ENCODE measurements at places on chromosomes 2 and 18.

GRCh38 chr18:79911344-79912270 lies 39.8 kb downstream of the SLC66A2 start:
- DNase-seq = no peak

GRCh38 chr2:10892796-10893350 lies 18.9 kb upstream of the KCNF1 start:
- no peak for DNase-seq

DNA sequence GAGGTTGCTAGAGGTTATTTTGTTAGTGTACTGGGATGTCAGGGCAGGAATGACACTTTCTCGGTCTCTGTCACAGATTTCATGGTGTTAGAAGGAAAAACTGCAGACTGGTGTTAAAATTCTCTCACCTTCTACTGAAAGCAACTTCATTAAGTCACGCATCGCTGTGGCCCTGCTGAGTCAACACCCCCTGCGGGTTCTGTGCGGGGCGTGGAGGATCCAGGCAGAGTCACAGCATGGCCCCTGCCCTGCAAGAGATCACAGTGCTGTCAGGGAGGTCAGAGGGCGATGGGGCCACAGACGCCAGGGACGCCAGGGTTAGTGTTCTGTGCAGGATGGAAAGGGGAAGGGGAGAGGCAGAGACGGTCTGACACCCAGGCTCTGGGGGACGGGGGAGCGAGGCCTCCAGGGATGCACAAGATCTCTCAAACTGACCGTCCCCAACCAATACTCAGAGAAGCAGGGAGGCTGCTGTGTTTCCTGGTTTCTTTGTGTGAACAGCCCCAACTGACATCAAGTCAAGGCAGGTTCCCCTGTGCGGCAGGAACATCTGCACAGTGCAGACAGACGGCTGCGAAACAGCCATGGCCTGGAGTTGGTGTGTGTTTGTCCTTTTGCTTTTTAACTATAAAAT lies 354.9 kb upstream of the SALL3 start:
- no peak for DNase-seq

DNA sequence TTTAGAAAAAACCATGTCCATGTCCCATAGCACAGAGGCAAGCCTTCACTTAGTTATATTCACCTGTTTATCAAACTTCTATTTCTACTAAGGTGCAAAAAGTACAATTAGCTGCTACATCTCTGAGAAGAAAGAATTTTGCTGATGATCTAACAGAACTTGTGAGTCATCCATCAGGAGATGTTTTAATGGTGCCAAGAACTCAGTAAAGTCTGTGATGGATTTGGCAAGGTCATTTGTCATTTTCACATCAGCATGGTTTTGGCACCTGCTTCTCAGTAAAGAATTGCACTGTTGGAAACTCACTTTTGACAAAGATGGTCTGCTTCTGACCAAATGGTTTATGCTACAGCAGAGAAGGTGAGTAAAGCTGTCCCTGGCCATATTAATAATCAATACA lies 195.7 kb upstream of the TMEFF2 start:
- no peak for DNase-seq

- no peak for DNase-seq
Observed at GRCh38 chr2:73536133-73536840, 105.9 kb downstream of the NAT8 start.

- DNase-seq = no peak
Observed at GRCh38 chr2:152542995-152543481, 174.2 kb downstream of the PRPF40A start.

- no peak for DNase-seq
Observed at GRCh38 chr2:25989154-25989553, 6.9 kb upstream of the KIF3C start.

DNA sequence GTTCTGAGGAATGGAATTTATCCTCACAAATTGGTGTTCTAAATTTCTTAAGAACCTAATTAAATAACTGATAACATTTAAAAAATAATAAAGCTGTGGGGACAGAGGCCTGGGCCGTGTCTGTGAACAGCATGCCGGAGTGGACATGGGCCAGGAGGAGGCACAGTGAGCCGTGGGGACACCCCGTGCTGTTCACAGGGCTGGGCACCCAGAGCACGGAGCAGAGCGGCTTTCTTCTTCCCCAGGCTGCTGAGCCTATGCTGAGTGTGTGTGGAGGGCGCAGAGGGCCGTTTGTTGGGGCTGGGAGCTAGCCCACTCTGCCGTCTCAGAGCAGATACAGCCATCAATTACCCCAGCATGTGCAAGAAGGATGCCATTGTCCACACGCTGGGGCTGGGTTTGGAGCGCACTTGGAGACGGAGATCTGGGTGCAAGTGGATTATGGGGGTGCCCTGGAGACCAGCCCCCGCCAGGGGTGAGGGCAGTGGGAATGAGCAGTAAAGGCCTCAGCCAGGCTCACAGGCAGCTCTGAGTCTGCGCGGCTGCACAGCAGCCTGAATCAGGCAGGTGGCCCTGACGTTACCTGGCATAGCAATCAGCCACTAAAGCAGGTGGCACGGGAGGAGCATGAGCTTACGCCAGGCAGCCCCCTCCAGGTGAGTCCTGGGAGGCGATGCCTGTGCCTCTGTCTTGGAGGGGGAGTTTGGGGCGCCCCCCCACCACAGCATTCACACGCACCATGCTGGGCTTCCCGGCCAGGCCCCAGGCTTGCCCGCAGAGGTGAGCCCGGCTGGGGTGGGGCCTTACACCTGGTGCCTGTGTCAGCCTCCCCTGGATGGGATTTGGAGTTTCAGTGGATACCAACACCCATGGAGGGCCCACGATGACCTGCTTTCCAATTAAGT lies 52.1 kb upstream of the SLC66A3 start:
- no peak for DNase-seq

DNA sequence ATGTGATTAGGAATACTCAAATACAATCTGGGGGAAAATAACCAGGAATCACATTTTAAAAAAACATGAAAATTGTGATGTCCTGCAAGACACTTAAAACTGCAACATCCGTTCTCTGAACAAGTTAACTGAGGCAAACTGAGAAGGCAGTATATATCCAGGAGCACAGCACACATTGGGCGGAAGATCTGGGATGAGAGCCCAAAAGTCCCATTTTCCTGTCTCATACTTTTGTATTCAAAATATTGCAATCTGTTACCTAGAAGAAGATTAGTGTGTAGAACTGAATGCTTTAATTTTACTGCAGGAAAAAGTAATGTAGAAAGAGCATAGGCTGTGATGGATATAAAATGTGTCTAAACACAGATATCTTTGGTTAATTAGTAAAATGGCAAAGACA lies 276.8 kb upstream of the FANCL start:
- DNase-seq = no peak

DNA sequence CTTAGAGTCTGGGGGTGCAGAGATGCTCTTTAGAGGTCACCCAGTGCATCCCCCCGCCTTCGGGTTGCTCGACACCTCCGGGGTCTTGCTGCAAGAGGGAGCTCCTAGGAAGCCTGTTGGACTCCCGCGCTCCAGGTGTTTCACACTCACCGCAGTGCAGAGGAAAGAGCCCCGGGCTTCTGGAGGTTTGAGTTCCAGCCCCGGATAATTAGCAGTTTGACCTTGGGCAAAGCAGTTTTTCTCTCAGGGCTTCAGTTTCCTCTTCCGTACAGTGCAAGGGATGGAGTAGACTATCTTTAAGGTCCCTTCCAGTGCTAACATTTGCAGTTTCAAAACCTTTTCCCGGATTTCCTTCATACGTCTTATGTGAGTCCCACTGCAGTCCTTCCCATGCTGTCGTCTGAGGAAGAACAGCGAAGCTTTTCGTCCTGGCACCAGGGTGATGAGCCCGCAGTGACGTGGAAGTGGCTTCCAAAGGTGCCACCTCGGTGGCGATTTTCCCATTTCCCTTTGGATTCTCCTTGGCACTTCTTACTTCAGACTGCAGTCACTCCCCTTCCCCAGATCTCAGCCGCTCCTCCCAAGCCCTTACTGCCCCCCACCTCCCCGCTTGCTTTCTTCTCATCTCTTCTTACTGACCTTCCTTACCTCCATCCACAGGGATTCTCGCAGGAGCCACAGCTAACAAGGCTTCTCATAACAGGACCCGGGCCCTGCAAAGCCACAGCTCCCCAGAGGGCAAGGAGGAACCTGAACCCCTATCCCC lies 585 bp downstream of the PNKD start:
- no peak for DNase-seq

DNA sequence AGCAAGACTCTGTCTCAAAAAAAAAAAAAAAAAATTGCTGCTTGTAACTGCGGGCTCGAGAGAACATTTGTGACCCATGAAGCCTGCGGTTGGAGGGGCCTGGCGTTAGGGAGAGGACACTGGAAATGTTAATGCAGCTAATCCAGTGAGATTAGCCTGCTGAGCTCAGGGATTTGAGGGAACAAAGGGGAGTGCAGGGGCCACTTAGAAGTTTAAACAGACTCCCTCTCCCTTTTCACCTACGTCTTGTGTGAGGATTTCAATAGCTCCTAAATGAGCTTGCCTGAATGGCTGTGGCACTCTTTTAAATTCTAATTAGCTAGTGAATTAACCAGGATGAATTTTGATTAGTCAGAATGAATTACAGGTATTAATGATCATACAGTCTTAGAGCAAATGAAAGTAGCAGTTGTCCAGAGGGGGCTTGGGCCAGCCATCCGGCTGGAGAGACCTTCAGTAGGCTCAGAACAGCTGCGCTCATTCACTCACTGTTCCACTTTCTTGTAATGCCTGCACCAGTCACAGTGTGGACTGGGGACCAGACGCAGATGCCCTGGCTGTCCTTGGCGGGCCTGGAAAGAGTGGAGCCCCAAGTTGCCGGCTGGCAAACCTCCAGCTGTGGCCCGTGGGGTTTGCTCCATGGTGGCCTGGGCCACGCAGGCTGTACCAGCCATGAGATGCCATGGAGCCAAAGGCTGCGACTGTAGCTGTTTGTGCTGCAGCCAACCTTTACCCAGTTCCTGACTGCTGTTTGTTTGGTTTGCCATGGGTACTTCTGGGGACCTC lies 20.8 kb downstream of the LDLRAD4 start:
- DNase-seq = no peak

DNA sequence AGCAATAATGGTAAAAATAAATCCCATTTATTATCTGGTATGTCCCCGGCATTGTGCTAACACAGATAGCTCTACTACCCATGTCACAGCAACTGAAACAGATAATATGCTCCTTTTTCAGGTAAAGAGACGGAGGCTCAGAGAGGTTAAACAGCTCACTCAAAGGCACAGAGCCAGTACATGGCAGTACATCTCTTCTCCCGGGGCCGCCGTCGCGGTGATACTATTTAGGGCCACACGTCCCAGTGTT lies 693 bp upstream of the PDK1 start:
- DNase-seq = no peak

GRCh38 chr2:177021706-177022343 lies 190.8 kb upstream of the HNRNPA3 start:
- no peak for DNase-seq

GRCh38 chr18:72866901-72867745 lies 664 bp downstream of the NETO1 start:
- DNase-seq = peak; percentile 23

DNA sequence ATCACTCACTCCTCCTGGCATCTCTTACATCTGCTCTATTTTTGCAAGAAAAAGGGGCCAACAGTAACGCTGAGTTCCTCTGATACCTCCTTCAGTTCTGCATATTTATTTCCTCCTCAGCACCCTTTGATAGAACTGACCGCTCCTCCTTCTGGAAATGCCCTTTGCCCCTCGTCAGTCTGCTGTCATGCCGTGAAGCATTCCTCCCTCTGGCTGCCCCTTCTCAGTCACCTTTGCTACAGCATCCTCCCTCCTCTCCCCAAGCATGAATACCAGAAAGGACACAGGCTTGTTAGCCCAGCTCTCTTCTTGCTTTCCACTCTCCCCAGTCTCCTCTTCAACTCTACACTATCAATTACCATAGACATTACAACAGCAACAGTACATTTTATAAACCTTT lies 135.4 kb downstream of the NBAS start:
- no peak for DNase-seq

GRCh38 chr2:232365621-232366321 lies 12.8 kb upstream of the ALPP start:
- peak; percentile 20 for DNase-seq

GRCh38 chr18:30568333-30568732 lies 474.2 kb downstream of the DSC3 start:
- DNase-seq = no peak

DNA sequence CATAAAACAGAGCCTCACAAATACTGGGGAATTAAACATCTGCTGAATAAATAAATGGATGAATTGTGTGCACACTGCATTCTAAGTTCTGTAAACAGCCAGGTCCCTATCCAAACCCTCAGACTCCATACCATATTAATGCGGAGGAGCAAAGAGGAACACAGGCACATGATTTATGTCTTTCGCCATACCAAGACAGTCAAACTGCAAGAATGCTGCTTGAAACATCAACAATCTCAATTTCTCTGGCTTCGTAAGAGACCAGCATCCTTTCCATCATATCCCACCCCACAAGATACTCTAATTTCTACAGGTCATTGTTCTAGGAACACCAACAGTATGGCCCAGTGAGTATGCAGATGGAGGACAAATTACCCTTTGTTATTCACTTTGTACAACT lies 15.0 kb downstream of the KANSL3 start:
- DNase-seq = no peak

- DNase-seq = no peak
Observed at GRCh38 chr2:160207271-160207670, 7.2 kb upstream of the ITGB6 start.

- no peak for DNase-seq
Observed at GRCh38 chr2:192122141-192122540, 72.6 kb downstream of the TMEFF2 start.

- DNase-seq = no peak
Observed at GRCh38 chr2:13413989-13414388, 697.3 kb downstream of the TRIB2 start.

- DNase-seq = no peak
Observed at GRCh38 chr2:96769814-96770213, 9.1 kb downstream of the CNNM4 start.

DNA sequence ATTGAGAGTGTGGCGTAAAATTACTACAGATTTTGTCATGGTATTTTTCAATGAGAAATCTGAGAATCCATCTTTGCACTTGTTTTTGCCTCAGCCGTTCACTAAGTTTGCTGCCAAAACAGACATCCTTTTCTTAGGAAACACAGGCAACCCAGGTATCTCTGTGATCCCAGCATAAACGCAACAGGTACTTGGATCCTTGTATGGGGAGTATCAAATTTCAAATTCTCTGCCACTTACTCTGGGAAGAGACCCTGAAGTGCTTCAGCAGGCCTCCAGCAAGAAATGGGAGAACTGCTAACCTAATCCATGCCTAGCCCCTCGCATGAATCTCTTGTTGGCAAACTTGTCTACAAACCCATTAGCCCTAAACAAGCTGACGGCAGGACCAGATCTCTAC lies 83.1 kb downstream of the BCL11A start:
- DNase-seq = no peak

GRCh38 chr2:240560084-240560479 lies at the start of gene DUSP28:
TSS of gene DUSP28 (plus strand) at chr2:240560357. CDS start at chr2:240560685, 328 bp downstream.
- DNase-seq = peak; percentile 65

GRCh38 chr2:73981081-73982001 lies 3.4 kb upstream of the TET3 start:
- no peak for DNase-seq

- DNase-seq = no peak
Observed at GRCh38 chr2:204172145-204172600, 235.6 kb downstream of the ICOS start.

- DNase-seq = no peak
Observed at GRCh38 chr2:62372824-62373223, 133.2 kb downstream of the TMEM17 start.
